ENCODE measurements at places on chromosomes 1 and 21. TPM values are rescaled to one million over a fixed set of nuclear protein-coding genes. Genes with fewer than 3 reads are reported as not detected.
A peak's percentile ranks its signal among the peaks of the same experiment; 100 is the strongest.

The HSPB7 gene
- 3.0 TPM for total RNA-seq

The FAM229A gene
- 1.2 TPM for total RNA-seq

The KRTAP20-1 gene
- total RNA-seq: not detected

The KRTAP19-4 gene
- not detected for total RNA-seq

GRCh38 chr1:22864886-22865285, 107.8 kb downstream of the LACTBL1 start:
- DNase-seq: no peak

DNA sequence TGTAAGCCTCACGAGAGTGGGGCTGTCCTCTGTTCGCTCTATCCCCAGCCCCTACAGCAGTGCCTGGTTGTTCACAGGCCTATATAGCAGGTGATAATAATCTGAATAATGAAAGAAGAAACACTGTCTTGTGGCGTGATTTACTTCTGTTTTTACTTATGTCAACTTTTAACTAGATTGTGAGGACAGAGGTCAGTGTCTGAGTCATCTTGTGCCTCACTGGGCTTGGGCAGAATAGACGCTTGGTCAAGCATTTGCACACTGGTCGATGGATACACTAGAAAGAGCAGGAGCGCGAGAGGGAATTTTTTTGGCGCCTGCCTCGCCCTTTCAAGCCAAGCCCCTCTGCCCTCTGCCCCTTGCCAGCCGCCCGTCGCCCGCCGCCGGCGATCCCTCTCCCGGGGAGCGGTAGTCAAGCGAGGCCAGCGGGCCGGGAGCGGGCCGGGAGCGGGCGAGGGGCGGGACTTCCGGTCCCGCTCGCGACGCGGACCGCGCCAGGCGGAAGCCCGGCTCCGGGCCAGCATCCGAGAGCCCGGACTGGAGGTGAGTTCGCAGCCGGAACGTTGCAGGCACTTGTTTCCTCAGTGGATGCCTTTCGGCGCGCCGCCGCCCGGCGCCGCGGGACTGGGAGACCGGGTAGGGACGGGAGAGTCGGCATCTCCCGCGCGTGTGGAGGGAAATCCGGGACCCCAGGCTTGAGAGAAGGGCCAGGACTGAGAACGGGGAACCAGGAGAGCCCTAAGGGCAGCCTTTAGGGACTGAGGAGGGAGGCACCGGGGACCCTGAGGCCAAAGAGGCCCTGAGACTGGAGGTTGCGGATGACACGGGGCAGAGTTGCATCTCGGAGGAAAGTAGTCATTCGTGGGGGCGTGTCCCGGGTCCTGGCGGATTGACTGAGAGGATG, at the start of gene DISP1:
Gene DISP1, plus strand, starts transcription at position 504 of the 904 bp plus-strand sequence. CDS start 127,785 bp downstream, outside the sequence.
- DNase-seq: peak; percentile 41

DNA sequence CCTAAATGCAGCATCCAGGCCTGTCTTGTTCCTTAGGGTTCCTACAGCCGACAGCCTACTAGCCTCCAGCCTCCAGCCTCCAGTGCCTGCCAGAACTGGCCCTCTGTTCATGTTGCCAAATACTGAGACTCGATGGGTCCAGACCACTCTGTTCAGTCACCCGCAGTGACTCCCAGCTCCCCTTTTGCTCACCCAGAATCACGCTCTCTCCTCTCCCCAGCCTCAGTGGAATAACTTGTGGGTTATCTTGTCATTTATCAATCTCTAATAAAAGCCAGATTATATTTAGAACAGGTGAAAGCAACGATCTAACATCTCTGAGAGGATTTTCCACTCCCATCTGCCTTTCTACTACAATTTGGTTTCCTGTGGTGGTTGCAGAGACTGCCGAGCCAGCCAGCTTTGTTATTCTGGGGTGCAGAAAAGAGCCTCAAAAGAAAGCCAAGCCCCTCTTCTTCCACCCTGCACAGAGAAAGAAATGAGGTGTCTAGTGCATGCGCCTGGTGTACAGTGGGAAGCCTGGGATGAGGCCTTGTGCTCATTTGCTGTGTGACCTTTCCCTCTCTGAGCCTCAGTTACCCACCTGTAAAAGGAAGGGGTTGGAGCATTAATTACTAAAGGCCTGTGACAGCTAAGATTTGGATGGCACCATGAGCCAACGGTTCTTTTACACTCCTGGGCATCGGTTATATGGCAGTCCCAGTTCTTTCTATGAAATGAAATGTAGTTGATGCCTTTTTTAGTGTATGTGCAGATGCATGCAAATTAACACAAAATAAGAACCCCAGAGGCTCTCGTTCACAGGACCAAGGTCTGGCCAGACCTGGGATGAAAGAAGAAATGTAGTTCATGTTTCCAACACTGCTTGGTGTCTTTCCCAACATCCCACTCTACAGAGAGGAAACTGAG, 42.9 kb upstream of the ID3 start:
- DNase-seq: no peak

DNA sequence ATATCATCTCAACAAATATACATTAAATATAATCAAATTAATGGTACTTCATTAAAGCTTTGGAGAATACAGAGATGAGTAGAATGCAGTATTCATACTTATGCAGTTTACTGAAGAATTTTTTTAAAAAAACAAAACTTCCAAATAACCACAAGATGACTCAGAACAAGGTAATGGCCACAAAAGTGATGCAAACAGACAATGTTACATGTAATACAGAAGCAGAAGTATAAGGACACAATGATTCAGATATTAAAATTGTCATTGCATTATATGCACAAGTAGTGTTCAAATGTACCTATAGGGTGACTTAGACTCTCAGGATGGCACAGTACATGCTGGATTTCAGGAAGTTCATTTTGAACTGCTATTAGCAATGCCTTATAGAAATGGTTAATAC, 227.2 kb upstream of the ST6GALNAC5 start:
- no peak for DNase-seq

DNA sequence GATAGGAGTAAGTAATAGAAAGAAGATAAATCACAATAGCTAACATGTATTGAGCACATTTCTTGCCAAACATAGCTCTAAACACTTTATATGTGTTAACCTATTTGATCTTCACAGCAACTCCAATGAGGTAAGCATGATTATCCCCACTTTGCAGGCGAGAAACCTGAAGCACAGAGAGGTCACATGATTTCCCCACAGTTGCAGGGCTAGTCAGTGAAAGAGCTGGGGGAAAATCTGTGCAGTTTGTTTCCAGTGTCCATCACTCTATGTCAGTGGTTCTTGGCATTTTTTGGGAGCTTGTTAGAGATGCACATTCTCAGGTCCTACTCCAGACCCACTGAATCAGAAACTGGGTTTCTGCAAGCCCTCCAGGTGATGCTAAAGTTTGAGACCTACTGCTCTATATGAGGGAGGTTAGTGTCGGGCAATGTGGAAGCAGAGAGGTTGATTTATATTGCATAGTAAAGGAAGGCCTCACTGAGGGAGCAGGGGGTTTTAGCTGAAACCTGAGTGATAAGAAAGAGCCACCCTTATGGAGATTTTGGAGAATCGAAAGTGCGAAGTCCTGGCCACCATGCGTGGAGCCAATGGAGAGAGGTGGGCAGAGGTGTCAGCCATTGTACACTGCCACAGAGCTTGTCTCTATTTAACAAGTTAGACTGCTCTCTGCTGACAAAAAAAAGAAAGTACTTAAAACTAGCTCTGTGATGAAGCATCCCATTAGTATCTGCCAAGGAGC, 20.9 kb downstream of the MCOLN3 start:
- DNase-seq: no peak

Data from skin of body (tissue), 3 donors.